Cardiac fibroblast (primary cell): ENCODE measurements at places on chromosomes 13 and 19.
A peak's percentile ranks its signal among the peaks of the same experiment; 100 is the strongest.

GRCh38 chr13:23466144-23467002 is 32.9 kb upstream of the SACS start:
- DNase-seq = peak; percentile 84

- DNase-seq = peak; percentile 77
These were observed 91.8 kb upstream of the TSC22D1 start for GRCh38 chr13:44667943-44668342.

- DNase-seq = no peak
These were observed 1.2 kb downstream of the MADCAM1 start for GRCh38 chr19:497491-497868.

DNA sequence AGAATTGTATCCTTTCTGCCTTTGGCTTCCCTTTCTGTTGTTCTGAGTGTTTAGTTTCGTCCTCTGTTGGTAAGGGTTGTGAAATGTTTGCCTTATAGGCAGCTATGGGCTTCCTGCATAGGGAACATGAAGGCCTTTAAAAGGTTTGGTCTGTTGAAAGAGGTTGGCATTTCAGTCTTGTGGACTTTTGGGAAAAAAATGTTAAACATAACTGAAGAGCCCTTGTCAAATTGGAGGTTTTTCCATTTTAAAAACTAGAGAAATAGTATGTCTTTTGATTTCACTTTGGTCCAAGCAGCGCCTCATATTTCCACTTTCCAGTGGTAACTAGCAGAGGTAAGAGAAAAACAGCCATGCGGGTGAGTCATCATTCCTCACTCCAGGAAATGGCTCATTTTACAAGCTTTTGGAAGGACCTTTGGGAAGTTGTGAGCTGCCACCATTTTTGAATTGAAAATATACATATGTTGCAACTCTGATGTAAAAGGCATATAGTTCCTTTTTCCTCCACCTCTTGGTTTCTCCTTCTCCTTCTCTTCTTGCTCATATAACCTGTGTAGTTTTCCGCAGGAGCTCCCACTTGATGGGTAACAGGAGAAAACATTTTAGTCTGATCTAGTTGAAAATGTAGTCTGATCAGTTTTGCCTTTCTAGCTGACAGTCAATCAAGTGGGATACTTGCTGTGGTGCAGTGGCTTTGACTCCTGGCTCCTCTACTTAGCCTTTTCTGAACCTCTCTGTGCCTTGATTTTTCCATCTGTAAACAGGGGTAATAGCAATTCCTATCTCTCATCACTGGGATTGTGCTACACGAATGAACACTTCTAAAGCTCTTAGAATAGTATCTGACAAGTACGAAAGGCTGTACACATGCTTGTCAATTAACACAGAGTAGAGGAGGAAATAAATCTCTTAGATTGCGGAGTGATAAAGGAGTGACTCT is 23.0 kb downstream of the GPC6 start:
- DNase-seq = peak; percentile 88

DNA sequence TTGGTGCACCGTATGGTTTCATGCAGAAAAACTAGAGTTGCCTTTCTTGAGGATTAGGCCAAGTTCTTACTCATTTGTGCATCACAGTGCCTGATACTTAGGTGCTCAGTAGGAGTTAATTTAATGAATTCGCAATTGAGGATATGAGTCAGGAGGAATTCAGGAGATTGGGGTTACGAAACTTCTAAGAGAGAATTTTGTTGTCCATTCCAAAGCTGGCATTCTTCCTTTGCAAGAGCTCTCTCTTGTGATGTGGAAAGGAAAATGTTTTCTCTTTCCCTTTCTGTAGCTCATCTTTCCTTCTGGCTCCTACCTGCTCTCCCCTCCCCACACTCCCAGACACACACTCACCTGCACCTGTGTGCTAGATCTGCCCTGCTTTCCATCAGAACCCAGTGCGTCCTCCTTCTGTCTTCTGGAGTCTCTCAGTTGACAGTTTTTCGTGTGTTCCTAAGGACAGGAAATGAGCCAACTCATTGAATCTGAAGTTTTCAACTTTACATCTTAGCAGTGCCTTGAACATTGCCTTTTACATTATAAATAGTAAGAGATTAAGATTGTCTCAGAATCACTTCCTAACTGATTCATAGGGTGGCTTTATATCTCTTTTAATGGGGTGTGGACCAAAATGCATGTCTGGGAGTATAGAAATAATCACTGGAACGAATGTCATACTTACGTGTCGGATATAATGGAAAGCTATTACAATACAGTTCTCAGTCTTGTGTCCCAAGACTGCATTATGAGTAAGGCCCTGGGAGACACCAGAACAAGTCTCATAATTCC is 19.7 kb upstream of the ERCC5 start:
- DNase-seq = peak; percentile 96
